Posterior cingulate gyrus (tissue), 11 donors: ENCODE measurements at places on chromosomes 3 and 15.

DNA sequence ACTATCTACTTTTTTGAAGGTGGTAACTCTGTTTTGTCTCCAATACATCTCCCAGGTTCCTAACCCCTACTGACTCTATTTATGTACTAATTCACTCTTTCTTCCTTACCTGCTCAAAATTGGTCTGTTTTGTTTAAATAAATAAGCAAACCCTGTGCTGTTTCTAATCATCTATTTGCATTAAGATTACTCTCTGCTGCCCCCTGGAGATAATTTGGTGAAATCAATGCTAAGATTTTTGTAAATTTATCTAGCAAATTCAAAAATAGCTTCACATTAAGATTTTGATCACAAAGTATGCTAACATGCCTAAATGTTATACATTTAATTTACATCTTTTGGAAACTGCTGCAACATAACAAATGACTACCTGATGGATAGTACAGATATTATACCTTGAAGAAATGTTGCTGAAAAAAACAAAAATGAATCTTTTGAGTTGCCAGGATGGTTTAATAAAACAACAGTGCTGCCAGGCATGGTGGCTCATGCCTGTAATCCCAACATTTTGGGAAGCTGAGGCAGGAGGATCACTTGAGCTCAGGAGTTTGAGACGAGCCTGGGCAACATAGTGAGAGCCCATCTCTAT lies 4.4 kb upstream of the CD200R1 start:
- DNase-seq: no peak

GRCh38 chr3:123773681-123774431 lies 110.3 kb downstream of the MYLK start:
- no peak for DNase-seq

GRCh38 chr3:60573494-60573893 lies 677.8 kb downstream of the FHIT start:
- DNase-seq: no peak

DNA sequence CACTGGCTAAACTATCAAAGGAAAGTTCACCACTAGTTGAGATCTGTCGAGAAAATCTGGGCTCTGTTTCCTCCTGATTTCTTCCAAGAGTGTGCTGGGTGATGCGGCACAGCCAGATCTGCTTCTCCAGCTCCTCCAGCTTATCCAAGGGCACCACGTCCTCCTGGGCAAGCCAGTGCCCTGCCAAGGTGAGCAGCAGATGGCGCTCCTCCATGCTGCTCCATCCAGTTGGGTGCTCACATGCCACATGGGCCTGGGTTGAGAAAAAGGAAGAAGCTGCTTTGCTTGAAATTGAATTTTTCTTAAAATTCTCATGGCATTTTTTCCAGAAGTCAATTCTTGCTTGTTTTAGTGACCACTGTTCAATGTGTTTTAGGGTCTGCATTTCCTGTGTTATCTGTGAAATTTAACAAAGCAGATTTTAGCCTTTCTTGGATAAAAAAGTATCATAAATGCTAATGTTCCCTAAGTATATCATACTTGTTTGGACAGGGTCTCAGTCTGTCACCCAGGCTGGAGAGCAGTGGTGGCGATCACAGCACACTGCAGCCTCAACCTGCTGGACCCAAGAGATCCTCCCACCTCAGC lies 47.3 kb downstream of the EIF3J start:
- DNase-seq: peak; percentile 77

DNA sequence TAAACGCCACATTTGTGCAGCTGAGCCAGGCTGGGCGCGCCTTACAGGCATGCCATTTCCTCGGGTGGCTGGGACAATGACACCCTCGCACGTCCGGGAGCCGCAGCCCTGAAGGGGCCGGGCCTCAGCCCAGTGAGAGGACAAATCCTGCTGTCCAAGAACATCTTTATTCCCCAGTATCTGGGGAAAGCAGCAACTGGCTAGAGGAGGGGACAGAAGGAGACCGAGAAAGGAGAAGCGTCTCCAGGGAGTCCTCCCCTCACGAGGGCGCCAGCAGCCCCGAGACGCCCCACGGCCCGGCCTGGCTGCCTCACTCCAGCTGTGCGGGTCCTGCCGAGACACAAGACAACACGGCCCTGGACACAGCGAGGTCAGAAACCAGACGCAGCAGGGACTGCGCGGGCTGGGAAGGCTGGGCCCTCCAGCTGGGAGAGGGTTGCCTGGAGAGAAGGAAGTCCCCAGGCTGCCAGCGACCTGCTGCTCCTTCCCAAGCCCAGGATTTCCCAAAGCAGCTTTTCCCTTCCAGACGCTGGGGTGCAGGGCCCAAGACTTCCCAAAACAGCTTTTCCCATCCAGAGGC lies 130.2 kb downstream of the CHSY1 start:
- peak; percentile 40 for DNase-seq
